ENCODE measurements at places on chromosomes 4 and X. TPM values are rescaled to one million over a fixed set of nuclear protein-coding genes. Genes with fewer than 3 reads are reported as not detected.

AVPR2 gene
- total RNA-seq = not detected

UGT2B15 gene
- total RNA-seq = not detected

CYLC1 gene
- not detected for total RNA-seq

FMR1 gene
- total RNA-seq = 20.5 TPM

SYN1 gene
- total RNA-seq = not detected

ANTXR2 gene
- total RNA-seq = 60.2 TPM

TADA2B gene
- total RNA-seq = 8.8 TPM

PRR32 gene
- total RNA-seq = not detected

CDKL2 gene
- 0.30 TPM for total RNA-seq

SPANXD gene
- total RNA-seq = not detected

LUZP4 gene
- total RNA-seq = not detected

GBA3 gene
- total RNA-seq = not detected

TMEM35A gene
- 6.5 TPM for total RNA-seq

FGF2 gene
- total RNA-seq = 13.3 TPM

UGT2A2 gene
- not detected for total RNA-seq

FAT1 gene
- 14.9 TPM for total RNA-seq

MAOA gene
- total RNA-seq = 20.8 TPM

VCX gene
- total RNA-seq = not detected

DNAAF6 gene
- not detected for total RNA-seq

TASL gene
- not detected for total RNA-seq

ADH7 gene
- total RNA-seq = not detected

FAM47E gene
- not detected for total RNA-seq

RAB41 gene
- not detected for total RNA-seq

CXCL13 gene
- not detected for total RNA-seq

C4orf33 gene
- total RNA-seq = 12.3 TPM

All from epithelial cell of umbilical artery (primary cell).